ENCODE measurements at places on chromosomes 4 and X.

DNA sequence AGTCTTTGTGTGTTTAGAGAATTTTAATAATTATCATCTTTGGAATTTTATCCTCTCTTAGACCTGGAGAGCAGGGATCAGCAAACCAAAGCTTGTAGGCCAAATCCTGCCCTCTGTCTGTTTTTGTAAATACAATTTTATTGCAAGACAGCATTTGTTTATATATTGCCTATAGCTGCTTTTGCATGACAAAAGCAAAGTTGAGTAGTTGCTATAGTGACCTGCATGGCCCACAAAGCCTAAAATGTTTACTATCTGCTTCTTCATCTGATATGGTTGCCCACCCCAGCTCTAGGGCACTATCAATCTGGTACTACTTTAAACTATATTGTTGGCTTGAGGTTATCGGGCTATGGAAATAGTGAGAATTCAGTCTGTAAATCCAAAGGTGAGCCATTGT is 80.3 kb downstream of the GPAT3 start:
- no peak for DNase-seq

- no peak for DNase-seq
Observed at GRCh38 chr4:88457307-88458103, 586 bp downstream of the HERC5 start.

DNA sequence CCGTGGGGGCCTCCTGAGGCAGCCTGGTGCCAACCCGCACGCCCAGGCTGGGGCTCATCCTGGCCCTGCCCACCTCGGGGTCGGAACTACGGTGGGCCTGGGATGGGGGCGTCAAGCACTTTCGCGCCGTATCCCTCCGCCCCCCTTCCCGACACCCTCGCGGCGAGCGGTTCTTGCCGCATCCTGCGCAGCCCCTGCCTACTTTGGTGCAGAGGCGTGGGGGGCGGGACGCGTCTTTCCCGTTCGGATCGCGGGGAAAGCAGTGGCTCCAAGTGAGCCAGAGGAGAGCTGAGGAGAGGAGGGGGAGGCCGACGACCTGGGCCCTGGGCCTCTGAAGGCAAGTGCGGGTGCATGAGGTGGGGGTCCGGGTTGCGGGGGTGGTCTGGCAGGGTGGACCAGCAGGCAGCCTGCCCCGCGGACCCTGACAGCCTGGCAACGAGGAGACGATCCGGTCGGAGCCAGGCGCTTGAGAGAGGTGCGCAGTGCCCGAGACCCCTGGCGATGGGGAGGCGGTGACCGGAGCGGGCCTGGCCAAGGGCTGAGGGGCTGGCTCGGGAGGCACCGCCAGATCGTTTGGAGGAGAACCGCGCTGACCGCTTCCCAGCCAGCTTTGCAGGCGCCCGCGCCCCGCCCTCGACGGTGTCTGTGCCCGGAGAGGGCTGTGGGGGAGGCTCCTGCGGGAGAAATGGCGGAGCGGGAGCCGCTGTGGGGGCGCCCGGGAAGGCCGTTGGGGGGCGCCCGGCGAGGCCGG is at the start of gene GPRASP2:
GPRASP2 (plus strand) TSS at position 233 of the 751 bp plus-strand sequence. CDS start 2,422 bp downstream, outside the sequence.
- peak; percentile 56 for DNase-seq

DNA sequence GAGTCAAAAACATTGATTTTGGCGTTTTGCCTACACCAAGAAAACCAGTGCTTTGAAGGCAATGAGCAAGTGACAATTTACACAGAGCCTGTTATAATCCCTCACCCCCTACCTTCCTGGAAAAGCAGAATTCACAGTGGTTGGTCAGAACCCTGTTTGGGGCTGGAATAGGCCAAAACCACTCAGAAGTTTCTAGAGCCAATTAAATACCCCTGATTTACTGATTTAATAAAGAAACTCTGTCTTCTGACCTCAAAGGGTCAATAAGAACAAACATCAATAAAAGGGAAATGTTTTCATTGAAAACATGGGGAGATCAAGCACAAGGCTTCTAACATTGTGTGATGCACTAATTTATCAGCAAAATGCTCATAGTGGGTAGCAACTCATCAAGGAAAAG is 116.3 kb downstream of the UNC5C start:
- DNase-seq, result no peak

GRCh38 chrX:369563-370101 is 17.1 kb downstream of the PPP2R3B start:
- DNase-seq, result no peak

GRCh38 chrX:2934715-2935710 is 5.9 kb upstream of the ARSD start:
- no peak for DNase-seq

DNA sequence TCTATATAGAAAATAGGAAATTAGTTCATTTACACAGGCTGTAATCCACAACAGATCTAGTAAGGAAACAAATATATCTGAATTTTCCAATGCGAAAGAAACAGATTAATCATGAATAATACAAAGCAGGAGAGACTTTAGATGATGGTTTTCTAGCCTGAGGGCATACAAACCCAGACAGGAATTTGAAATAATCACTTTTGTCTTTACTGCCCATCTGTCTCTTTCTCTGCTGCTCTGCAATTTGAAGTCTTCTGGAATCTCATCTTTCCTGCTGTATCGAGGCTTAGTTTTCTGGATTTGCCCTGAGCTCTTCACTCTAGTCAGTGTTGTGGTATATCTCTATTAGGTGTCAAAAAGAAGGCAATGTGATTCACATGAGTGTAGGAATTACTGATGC is 711.8 kb upstream of the FAM241A start:
- DNase-seq, result no peak

GRCh38 chr4:17324386-17324830 is 187.5 kb downstream of the QDPR start:
- DNase-seq, result peak; percentile 48

DNA sequence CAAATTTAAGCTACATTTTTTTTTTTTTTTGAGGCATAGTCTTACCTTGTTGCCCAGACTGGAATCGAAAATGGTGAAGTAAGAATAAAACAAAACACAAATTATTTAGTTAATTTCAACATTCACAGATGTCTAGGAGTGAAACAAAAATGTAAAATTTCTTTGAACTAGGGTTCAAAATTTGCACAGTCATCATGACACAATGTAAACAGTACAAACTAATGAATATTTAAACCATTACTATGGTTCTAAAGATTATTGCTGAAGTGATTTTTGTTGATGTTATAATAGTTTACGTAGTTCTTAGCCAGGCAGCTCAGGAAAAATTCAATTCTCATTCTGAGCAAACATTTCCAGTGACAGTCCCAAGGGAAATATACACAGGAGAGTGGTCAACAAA is 633.1 kb downstream of the GRXCR1 start:
- DNase-seq, result no peak

DNA sequence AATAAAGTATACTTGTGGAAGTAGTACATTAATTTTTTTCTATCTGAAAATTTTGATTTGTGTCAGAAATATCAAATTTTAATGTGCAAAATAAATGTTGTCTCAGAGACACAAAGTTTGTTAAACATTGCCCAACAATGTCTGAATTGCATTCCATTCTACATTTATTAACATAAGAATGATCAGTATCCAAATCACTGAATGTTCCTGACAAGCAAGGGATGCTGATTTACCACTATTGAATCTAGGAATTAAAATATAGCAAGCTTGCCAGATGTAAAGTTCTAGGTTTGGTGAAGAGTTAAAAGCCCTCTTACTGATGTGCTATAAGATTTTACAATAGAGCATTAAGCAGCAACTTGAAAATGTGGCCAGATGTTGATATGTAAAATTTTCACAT is 489.2 kb upstream of the CTSO start:
- DNase-seq, result no peak

GRCh38 chrX:39163581-39164126 is 362.4 kb downstream of the MID1IP1 start:
- no peak for DNase-seq

DNA sequence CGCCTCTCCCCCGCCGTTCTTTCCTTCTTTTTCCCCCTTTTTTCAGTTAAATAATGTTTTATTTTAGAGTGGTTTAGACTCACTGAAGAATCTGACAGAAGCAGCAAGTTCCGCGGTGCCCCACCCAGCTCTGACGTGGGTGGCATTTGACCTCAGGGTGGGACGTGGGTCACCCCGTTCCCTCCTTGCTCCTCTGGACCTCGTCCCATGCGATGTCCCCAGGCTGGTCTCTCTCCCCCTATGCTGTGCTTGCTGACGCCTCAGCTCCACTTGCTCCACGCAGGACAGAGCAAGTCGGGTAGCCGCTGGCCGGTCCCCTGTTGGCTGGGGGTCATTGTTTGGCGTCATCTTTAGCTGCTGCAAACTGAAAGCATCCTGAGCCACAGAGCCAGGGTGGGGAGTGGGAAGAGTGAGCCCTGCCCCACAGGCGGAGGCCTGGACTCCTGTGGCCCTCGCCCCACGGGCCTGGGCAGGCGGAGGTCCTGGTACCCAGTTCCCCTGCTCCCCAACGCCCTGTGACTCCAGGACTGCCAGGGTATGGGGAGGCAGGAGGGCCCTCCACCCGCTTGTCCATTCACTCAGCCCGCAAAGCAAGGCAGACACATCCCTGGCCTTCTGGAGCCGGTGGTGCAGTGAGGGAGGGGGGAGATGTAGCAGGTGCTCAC is 30.8 kb downstream of the TRMT44 start:
- no peak for DNase-seq

GRCh38 chr4:152534541-152535359 is 1.1 kb downstream of the FBXW7 start:
- no peak for DNase-seq

DNA sequence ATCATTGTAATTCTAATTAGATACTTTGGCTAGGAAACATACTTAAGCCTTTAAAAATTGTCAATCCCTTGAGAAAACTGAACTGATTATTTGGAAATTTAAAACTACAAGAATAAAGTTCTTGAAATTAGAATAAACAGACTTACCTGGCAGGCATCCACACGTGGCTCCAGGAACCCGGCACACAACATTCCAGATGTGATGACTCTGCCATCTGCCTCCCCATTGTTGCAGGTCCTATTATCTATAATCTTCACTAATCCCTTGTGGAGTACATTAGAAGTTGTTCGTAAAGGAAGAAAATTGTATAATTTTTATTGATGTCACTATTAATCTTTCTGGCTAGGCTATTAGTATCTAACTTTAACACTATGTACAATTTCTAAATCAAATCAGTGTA is 16.2 kb upstream of the GNRHR start:
- DNase-seq, result no peak

- DNase-seq, result no peak
Observed at GRCh38 chr4:99300934-99301333, 10.1 kb upstream of the ADH1A start.

DNA sequence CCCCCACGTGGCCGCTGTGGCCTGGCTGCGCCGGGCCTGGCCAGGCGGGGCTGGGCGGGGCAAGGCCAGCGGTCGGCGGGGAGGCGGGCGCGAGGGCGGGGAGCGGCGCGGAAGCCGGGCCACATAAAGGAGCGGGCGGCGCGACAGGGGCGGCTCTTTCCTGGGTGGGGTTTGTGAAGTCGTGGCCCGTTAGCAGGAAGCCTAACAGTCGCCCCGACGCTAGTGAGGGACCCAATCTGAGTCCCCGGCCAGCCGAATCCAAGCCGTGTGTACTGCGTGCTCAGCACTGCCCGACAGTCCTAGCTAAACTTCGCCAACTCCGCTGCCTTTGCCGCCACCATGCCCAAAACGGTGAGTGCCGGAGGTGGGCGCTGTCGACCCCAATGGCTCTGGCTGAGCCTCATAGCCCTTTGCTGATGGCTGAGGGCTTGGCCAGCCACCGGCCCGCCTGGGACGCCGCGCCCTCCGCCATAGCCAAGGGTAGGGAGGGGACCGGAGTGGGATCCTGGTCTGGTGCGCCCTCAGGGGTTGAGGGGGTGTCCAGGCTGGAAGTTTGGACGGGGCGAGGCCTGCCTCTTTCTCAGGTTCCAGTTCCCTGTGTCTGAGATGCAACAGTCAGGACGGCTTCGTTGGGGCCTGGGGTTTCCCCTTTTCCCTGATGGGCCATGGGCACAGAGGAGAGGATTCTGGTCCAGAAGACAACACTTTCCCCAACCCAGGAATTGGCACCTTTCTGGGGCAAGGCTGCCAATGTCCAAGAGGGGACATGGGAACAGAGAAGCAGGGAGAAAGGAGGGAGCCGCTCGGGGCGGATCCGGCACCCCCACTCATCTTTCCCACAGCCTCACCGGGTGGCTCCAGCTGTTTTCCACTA is at the start of gene MSN:
MSN (plus strand) TSS at position 152 of the 874 bp plus-strand sequence; CDS start at position 340, 188 bp downstream.
- peak; percentile 55 for DNase-seq

DNA sequence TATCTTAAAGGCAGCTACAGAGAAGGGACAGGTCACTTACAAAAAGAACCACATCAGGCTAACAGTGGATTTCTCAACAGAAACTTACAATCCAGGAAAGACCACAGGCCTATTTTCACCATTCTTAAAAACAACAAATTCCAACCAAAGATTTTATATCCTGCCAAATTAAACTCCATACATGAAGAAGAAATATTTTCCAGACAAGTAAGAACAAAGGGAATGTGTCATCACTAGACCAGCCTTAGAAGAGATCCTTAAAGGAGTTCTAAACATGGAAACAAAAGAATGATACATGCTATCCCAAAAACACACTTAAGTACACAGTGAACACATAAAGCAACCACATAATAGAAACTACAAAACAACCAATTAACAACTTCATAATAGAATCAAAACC is 105.6 kb downstream of the ANXA10 start:
- no peak for DNase-seq

GRCh38 chrX:103175944-103176753 is 38.8 kb upstream of the BEX4 start:
- DNase-seq, result peak; percentile 54

DNA sequence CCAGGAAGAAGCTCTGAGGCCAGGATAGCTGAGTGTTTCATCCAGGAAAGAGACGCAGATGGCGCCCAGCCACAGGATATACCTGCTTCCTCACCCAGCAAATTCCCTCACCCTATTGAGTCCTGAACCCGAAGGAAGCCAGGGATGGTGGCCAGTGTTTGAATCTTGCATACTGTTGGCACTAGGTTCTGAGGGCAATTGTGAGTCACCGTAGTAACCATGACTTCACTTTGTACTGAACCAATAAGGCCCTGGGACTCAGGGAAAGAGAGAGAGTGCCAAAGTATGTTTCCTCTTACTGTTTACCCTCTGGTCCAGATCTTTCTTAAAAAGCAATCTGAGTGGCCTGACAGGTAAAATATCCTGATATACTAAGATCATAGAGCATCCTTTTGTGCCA is 25.6 kb upstream of the SMIM10L2A start:
- DNase-seq, result no peak

DNA sequence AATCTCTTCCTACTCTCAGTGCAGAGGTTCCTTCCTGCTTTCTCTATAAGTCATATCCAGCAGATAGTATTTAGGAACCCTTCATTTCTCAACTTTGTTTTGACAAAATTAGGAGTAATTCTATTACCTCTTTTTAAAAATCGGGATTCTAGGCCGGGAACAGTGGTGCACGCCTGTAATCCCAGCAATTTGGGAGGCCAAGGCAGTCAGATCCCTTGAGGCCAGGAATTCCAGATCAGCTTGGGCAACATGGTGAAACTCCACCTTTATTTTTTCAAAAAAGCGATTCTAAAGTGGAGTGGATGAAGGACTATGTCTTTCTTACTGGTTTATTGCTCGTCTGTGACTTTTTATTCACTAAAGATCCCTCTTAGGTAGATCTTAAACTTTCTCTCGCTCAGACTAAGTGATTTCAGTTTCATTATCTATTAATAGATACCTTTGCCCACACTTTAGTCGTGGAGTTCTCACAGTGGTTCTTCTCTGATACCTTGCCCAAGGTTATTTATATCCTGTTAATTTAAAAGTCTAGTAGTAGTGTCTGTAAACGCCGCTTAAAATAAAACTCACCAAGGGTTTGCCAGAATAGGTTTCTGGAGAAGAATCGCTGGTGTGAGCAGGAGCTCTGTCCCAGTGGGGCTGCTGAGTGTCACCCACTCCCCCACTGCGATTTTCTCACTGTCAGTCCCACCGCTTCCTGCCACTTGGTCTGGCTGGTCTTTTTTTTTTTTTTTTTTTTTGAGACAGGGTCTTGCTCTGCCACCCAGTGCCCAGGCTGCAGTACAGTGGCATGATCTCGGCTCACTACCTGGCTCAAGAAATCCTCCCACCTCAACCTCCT is 27.0 kb upstream of the TMEM131L start:
- DNase-seq, result no peak
